ENCODE measurements at places on chromosomes 4 and X.

DNA sequence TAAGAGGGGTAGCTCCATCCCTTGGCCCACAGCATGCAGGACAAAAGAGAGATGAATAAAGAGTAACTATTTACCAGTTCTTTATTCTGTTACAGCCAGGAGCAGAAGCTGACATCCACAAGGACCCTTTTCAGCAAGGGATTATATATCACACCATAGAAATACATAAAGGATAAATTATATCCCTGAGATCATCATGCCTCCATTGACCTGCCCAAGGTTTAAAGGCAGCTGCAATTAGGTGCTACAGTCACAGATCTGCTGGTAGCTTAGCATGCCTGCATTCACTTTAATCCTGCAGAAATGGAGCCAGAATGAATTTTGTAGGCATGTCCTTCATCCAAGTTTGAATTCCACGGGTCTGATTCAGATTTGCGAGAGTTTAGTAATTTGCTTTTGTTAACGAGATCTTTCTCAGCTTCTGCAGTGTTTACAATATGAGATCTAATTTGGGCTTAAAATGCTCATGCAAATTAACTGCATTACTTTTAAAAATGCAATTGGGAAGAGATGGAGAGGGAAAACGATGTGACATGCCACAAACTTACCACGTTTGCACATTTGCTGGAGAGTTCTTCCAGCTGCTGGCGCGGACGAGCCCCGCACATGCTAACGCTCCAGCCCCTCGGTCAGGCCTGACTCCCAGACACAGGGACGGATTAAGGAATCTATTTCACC lies 327.0 kb upstream of the NOCT start:
- no peak for DNase-seq

- no peak for DNase-seq
These were observed 65.5 kb downstream of the ACOX3 start for GRCh38 chr4:8374851-8375649.

- DNase-seq = no peak
These were observed 3.9 kb downstream of the HCFC1 start for GRCh38 chrX:153967536-153968224.

DNA sequence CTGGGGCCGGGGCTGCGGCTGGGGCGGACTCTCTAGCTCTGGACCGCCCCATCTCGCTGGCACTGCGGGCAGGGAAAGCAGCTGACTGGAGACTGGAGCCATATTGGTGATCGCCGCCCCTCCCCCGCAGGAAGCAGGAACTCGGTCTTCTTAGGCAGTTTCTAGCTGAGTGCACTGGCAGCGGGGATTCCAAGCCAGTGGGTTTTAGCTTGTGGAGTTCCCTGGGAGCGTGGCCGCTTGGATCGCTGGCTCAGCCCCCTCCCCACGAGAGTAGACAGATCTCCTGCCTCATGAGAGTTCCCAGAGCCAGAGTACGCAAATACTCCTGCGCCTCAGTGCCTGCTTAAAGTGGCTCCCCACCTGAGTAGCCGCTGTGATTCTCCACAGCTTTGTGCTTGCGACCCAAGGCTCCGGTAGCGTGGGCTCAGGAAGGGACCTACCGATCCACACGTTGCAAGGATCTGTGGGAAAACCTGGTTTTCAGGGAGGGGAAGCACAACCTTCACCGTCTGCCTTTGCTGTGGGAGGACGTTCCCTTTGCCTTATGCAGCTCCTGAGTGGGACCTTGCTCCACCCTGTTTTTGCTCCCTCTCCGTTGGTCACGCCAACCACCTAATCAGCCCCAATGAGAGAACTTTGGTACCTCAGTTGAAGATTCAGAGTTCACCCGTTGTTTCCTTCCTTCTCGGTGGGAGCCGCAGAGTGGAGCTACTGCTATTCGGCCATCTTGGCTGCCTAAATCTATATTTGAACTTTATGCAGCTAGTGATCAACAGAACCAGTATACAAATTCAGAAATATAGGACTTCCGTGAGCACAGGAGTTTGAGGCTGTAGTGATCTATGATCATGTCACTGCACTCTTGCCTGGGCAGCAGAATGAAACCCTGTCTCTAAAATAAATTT lies 803.9 kb upstream of the PCDH10 start:
- DNase-seq = no peak
